ENCODE measurements at places on chromosomes 7 and 10.

DNA sequence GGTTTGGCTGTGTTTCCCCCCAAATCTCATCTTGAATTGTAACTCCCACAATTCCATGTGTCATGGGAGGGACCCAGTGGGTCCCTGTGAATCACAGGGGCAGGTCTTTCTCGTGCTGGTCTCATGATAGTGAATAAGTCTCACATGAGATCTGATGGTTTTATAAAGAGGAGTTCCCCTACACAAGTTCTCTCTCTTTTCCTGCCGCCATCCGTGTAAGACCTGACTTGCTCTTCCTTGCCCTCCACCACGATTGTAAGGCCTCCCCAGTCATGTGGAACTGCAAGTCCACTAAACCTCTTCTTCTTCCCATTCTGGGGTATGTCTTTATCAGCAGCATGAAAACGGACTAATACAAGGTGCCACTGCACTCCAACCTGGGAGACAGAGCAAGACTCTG is 329.2 kb downstream of the TNS3 start:
- DNase-seq = no peak

DNA sequence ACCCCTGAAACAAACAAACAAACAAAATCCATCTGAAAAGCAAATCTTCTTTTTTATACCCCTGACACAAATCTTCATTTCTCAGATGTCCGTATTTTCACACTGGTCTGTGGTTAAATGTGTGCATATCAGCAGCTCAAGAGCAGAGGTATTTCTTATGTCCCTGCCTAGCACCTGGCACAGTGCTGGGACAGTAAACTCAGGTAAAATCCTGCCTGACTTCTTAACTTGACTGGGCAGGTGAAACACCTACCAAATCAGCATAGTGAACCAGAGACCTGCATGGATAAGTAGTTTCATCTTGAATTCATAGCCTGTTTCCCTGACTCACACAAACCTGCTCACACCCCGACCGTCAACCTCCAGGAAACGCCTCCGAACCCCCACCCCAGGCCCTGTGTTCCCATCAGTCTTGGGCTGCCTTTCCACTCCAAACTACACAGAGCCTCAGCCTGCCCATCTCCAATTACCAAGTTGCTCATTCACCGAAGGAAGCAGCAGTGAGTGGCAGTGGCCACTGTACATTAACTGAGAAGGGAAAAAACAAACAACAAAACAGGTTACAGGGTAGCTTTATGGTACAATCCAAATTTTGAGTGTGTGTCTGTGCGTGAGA is 109.9 kb downstream of the HECTD2 start:
- DNase-seq = no peak

DNA sequence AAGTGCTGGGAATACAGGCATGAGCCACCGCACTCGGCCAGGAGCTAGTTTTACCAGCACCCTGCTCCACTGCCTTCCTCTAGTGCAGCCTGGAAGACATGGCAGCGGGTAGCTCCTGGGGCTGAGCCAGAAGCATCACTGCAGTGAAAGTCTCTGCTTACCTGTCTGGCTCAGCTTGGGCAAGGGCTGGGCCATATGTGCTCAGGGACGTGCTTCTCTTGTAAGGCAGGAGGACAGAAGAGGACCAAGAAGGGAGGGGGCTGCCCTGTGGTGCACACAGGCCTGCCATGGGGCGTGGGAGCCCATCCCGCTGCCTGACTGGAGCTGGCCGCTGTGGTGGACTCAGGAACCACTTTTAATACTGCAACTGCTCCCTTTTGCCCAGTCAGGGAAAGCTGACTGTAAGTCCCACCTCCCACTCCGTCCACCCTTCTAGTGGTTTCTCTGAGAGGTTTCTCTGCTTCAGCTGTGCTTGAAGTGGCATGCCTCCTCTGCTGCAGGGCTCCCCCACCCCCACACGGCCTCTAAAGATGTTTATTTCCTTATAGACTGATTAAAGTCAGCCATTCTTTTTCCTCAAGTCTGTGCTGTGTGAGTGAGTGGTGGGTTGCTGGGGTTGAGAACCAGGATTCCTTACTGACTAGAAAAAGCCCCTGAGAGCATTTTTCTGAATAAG is 25.3 kb upstream of the C10orf95 start:
- DNase-seq = no peak

DNA sequence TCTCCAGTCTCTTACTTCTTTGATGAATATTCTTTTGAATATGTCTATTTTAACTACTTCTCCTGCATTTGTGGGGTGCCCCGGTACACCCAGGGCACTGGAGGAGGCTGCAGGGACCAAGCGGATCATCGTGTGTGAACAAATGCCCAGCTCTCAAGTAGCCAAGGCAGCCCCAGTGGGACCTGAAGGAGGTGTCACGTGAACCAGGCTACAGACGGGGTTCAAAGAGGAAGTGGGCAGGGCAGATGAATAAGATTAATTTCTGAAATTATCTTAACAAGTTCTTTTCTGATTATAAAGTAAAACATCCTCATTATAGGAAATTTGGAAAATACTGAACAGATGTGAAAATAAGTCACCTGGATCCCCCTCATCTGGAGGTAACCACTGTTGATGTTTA is 78.4 kb upstream of the DUSP5 start:
- DNase-seq = no peak

DNA sequence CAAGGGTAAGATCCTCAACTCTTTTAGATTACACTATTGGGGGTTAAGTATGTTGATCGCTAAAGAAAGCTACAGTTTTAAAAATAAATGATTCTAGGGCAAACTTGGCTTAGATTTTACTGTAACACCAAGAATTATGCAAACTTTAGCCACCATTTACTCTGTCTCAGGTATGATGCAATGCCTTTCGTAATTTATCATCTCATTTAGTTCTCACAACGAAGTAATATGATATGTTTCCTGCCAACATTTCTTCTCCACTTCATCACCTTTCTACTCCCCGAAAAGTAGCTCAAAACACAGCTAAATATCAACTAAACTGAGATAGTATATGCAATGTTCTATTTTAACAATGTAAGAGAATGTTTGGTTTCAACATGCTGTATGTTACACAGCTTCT is 21.1 kb downstream of the FAM133B start:
- no peak for DNase-seq

DNA sequence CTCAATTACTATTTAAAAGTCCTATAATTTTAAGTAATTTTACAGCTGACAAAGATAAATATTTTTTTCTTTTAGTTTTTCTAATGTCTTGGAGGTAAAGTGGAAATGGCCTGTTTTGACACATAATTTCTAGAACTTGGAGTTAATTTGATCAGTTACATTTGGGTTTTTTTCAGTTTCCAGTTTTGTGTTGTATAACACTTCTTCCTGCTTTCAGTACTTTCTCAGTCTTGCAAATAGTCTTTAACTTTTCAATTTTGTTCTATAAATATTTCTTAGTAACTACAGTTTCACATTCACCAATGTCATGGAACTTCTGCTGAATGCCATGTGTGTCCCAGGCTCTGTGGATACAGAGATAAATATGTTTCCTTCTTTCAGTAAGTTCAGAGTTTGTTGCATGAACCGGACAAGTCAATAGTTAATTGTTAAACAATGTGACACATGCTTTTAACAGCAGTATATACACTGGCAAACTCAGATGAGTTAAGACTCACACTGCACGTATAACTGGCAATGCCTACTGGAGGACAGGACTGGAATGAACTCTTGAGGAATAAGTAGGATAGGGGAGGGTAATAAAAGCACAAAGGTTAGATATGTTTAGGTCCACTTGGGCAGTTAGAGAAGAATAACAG is 4.6 kb downstream of the SHOC2 start:
- DNase-seq = no peak

Measured in activated naive CD4-positive, alpha-beta T cell treated with Interleukin-2 at 50 U/mL for 16 hours (primary cell).